ENCODE measurements at places on chromosomes 7 and 10. TPM values are rescaled to one million over a fixed set of nuclear protein-coding genes. Genes with fewer than 3 reads are reported as not detected.

The TMEM168 gene
- 15.5 TPM for total RNA-seq

The TASOR2 gene
- total RNA-seq: 69.9 TPM

The CYP26A1 gene
- total RNA-seq: not detected

The RET gene
- total RNA-seq: 0.13 TPM

The TAS2R41 gene
- not detected for total RNA-seq

The ASAH2 gene
- 2.9 TPM for total RNA-seq

The CHN2 gene
- total RNA-seq: 1.7 TPM

The SPAG6 gene
- not detected for total RNA-seq

Measured in activated CD8-positive, alpha-beta T cell treated with anti-CD3 and anti-CD28 coated beads for 36 hours (primary cell).